ENCODE measurements at places on chromosomes 13 and 19. TPM values are rescaled to one million over a fixed set of nuclear protein-coding genes. Genes with fewer than 3 reads are reported as not detected.

DNA sequence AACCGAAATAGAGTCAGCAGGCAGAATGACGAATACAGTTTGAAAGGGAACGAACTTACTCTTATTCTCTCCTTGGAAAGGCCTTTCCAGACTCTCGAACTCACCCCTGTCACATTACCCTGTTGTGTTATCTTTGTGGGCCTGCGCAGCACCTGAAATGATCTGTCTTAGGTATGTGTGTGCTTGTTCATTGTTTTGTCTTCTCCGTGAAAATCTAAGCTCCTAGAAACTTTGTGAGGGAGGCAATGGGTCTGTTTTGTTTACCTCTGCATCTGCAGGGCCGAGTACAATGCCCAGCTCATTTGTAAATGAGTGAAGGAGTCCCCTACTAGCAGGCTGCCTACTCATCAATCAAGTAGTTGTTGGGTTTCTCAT lies 19.6 kb downstream of the HMGB1 start:
- DNase-seq, result no peak

Gene RNF17
- not detected for total RNA-seq

GRCh38 chr13:46613409-46614049 lies 60.6 kb downstream of the LRCH1 start:
- no peak for DNase-seq

GRCh38 chr13:33096886-33097605 lies 80.8 kb downstream of the KL start:
- no peak for DNase-seq

Gene FSD1
- 6.3 TPM for total RNA-seq
